Ascending aorta (tissue), 2 donors: ENCODE measurements at places on chromosomes 13 and 19. TPM values are rescaled to one million over a fixed set of nuclear protein-coding genes. Genes with fewer than 3 reads are reported as not detected.

DNA sequence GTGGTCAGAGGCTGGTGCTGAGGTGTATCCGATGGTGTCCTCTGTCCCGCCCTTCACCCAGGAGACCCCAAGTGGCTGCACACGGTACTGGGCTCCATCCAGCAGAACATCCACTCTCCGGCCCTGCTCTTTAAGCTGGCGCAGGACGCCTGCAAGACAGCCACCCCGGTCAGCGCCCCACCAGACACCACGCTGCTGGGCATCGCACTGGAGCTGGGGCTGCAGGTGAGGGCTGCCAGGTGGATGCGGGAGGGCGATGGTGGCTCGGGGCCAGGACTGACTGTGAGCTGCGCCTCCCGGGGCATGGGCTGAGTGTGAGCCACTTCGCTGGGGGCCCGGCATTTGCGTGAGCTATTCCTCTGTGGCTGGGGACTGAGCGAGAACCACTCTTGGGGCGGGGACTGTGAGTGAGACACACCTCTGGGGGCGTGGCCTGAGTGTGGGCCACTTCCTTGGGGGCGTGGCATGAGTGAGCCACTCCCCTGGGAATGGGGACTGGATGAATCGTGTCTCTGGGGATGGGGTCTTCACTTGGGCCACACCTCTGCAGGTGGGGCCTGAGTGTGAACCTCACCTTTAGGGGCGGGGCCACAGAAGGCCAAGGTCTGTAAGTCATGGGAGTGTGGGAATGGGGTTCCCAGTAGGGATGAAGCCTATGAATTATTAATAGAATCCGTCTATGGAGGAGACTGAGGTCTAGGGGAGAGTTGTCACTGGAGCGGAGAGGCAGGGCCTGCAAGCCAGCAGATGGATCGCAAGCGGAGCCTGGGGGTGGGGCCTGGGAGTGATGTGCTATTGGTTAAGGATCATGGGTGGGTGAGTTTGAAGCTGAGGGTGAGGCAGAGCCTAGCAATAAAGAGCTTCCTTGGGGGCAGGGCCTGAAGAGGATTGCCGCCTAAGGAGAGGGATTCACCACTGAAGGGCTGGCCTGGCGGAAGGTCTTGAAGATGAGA is 30.5 kb downstream of the ZSWIM4 start:
- peaks cover 9% of the 10 kb centered on the region for H3K4me1 ChIP-seq
- peaks cover 34% of the 10 kb centered on the region for H3K36me3 ChIP-seq
- no peaks in the 10 kb centered on the region for H3K27me3 ChIP-seq
- no peak overlapping the region for H3K27ac ChIP-seq

Gene CYP2A6
- total RNA-seq, result not detected

GRCh38 chr13:25731536-25731935 is 320.3 kb downstream of the SHISA2 start:
- H3K27ac ChIP-seq, result no peak overlapping the region
- no peak overlapping the region for H3K4me3 ChIP-seq
- H3K4me1 ChIP-seq, result no peaks in the 10 kb centered on the region
- H3K27me3 ChIP-seq, result no peaks in the 10 kb centered on the region
- H3K36me3 ChIP-seq, result no peaks in the 10 kb centered on the region
- DNase-seq, result no peak

Gene METTL21C
- total RNA-seq, result not detected

Gene ZNF492
- 1.6 TPM for total RNA-seq

Gene CATSPERD
- total RNA-seq, result not detected

Gene PNMA8A
- total RNA-seq, result 0.53 TPM

Gene NXNL1
- not detected for total RNA-seq

DNA sequence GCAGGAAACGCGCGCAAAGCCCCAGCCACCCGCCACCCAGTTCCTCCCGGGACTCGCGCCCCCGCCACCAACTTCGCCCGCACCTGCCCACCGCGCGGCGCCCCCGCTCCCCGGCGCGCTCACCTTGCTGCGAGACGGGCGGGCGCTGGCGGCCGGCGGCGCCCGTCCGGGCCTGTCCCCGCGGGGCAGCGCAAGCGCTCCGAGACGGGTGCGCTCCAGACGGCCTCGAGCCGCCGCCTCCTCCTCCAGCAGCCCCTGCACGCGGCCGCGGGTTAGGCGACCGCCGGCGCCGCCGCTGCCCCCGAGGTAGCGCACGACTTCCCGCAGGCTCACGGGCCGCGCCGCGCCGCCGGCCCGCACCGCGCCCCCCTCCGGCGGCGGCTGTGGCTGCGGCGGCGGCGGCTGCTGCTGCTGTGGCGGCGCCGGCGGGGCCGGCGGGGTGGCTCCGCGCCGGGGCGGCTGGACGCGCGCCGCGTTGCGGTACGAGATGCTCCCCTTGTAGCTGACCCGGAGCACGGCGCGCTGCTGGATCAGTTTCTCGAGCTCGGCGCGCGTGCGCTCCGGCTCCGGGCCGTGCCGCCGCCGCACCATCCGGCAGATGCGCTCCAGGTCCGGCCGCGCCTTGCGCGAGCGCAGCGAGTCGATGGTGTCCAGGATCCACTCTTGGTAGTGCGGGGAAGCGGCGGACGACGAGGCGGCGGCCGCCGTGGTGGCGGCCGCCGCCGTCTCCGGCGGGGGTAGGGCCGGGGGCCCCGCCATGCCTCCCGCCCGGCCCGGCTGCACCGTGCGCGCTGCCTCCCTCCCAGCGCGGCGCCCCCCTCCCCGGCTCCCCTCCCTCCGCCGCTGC is 666 bp downstream of the SAMD1 start:
- H3K27me3 ChIP-seq, result no peaks in the 10 kb centered on the region
- DNase-seq, result no peak
- peaks cover 3% of the 10 kb centered on the region for H3K4me1 ChIP-seq
- H3K27ac ChIP-seq, result peak overlapping the region; percentile 52
- peak overlapping the region; percentile 80 for H3K4me3 ChIP-seq

- no peaks in the 10 kb centered on the region for H3K27me3 ChIP-seq
- H3K27ac ChIP-seq, result no peak overlapping the region
- peaks cover 4% of the 10 kb centered on the region for H3K4me1 ChIP-seq
Measured at GRCh38 chr19:45773384-45773783, 4.3 kb upstream of the SIX5 start.

GRCh38 chr13:74015137-74015536 is 119.1 kb downstream of the KLF12 start:
- H3K36me3 ChIP-seq, result no peaks in the 10 kb centered on the region
- H3K4me1 ChIP-seq, result no peaks in the 10 kb centered on the region
- H3K27ac ChIP-seq, result no peak overlapping the region
- no peak for DNase-seq
- H3K27me3 ChIP-seq, result no peaks in the 10 kb centered on the region

GRCh38 chr13:111074826-111075225 is 40.3 kb upstream of the ARHGEF7 start:
- DNase-seq, result no peak
- no peaks in the 10 kb centered on the region for H3K27me3 ChIP-seq
- H3K36me3 ChIP-seq, result no peaks in the 10 kb centered on the region
- no peak overlapping the region for H3K27ac ChIP-seq
- no peak overlapping the region for H3K4me3 ChIP-seq
- H3K4me1 ChIP-seq, result no peaks in the 10 kb centered on the region

- no peak for DNase-seq
- no peak overlapping the region for H3K4me3 ChIP-seq
- no peak overlapping the region for H3K27ac ChIP-seq
- H3K36me3 ChIP-seq, result no peaks in the 10 kb centered on the region
- no peaks in the 10 kb centered on the region for H3K4me1 ChIP-seq
Measured at GRCh38 chr19:7351861-7352260, 3.1 kb downstream of the ARHGEF18 start.

DNA sequence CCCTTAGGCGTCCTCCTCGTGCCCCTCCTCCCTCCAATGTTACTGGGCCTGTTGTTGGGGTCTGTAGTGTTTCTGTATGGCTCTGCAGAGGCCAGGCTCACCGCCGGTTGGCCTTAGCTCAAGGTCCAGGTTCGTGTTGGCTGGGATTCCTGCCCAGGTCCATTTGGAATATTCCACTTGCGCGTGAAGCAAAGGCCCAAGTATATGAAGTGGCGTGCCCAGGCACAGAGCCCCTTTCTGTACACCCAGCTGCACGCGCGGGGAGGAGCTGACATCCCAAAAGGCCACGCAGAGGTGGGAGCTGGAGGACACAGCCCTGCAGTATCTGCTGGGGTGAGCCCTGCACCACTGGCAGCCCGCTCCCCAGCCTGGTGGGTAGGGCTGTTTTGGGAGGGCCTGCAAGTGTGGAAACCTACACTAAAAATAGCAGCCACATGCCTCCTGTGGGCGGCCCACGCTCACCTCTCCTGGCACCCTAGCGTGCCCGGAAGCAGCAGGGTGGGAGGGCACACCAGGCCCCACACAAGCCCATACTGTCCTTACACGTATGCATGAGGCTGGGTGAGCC is 30.2 kb downstream of the CRTC1 start:
- no peaks in the 10 kb centered on the region for H3K27me3 ChIP-seq
- H3K4me1 ChIP-seq, result no peaks in the 10 kb centered on the region
- H3K27ac ChIP-seq, result no peak overlapping the region
- H3K4me3 ChIP-seq, result no peak overlapping the region

- H3K4me1 ChIP-seq, result no peaks in the 10 kb centered on the region
- H3K36me3 ChIP-seq, result no peaks in the 10 kb centered on the region
- H3K27ac ChIP-seq, result no peak overlapping the region
- no peaks in the 10 kb centered on the region for H3K27me3 ChIP-seq
- no peak overlapping the region for H3K4me3 ChIP-seq
Measured at GRCh38 chr19:35055715-35056179, 14.2 kb downstream of the HPN start.

Gene LILRB2
- total RNA-seq, result 0.11 TPM
